ENCODE measurements at places on chromosomes 12 and 14. TPM values are rescaled to one million over a fixed set of nuclear protein-coding genes. Genes with fewer than 3 reads are reported as not detected.

The HOXC9 gene
- total RNA-seq, result not detected

The TAS2R31 gene
- 3.1 TPM for total RNA-seq

The ZC2HC1C gene
- total RNA-seq, result 3.9 TPM

The DIP2B gene
- total RNA-seq, result 23.1 TPM

The FAM161B gene
- total RNA-seq, result 7.0 TPM

The PPP1R1A gene
- 17.2 TPM for total RNA-seq

The LBHD2 gene
- 0.60 TPM for total RNA-seq

DNA sequence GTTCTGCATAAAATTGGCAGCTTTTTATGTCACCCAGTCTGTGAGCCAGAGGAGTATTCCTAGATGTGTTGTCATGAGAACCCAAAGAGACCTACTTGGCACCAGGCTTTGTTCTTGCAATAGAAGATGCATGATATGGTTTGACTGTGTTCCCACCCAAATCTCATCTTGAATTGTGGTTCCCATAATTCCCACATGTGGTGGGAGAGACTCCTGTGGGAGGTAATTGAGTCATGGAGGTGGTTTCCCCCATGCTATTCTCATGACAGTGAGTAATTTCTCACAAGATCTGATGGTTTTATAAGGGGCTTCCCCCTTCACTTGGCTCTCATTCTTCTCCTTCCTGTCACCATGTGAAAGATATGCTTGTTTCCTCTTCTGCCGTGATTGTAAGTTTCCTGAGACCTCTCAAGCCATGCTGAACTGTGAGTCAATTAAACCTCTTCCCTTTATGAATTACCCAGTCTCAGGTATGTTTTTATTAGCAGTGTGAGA is 572.0 kb upstream of the ATP2B1 start:
- no peak for DNase-seq

DNA sequence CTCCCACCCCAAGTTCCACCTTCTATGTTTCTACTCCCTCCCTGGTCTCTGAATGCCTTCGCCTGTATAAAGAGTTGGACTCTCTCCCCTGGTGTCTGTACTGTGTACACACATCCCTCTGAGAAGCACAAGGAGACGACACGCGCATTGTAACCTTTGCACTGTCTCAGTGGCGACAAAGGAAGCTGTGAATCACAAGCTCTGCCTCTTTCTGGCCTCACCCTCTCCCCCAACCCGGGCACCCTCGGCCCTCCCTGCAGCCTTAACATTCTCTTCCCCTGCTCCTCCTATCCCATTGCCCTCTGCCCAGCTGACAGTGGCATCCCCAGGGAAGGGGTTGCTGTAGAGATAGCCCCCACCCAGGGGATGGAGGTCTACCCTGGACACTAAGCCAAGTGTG is 2.5 kb upstream of the SMARCD1 start:
- DNase-seq, result peak; percentile 54

DNA sequence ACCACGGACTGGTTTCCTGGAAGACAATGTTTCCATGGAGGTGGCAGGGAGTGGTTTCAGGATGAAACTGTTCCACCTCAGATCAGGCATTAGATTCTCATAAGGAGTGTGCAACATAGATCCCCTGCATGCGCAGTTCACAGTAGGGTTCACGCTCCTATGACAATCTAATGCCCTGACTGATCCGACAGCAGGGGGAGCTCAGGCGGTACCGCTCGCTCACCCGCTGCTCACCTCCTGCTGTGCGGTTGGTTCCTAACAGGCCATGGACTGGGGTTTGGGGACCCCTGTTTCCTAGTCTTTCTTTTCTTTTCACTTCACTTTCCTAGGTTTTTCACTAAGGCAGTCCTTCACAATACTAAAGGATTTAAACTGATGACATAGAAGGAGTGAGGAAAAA is 39.6 kb downstream of the GUCY2C start:
- DNase-seq, result no peak

- DNase-seq, result no peak
Measured at GRCh38 chr12:122079033-122079531, 526 bp downstream of the MLXIP start.

DNA sequence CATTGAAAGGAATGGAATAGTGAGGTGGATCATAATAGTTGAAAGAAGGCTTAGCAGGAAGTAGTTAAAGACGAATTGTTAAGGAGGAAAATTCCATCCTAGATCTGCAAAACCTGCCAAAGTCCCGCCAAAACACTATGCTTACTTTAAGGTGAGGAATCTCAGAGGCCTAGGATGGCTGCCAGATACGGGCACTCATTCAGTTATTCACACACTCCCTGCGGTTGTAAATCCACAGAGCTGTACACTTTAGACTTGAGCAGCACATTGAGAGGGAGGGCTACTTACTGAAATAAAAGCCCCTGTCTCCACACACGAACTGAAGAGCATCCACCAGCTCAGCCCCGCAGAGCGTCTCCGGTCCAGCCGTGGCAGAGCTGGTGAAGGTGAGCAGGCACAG is 5.0 kb downstream of the IGF1 start:
- no peak for DNase-seq

GRCh38 chr12:124725597-124726237 is 137.9 kb downstream of the SCARB1 start:
- DNase-seq, result no peak

DNA sequence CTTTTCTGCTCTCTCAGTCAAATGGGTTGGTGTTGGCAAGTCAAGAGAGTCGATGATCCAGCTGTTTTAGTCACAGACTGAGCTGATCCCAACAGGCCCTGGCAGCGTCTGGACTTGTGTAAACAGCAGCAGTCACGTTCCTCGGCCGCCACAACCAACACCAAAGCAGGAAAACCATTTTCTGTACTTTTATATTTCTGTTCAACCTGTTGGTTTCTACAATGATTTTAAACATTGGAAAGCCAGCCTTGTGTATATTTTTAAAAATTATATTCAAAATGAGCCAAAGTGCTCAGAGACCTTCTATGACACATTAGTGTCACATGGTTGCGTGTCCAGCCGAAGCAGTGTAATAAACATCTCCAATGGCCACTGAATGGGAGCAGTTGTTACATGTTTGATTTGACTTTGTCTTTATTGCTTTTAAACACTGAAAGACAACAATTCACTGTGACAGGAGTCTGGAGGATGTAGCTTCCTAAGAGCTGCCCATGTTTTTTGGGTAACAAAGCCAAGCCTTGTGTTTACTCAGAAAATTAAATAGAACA is 5.9 kb upstream of the SIVA1 start:
- peak; percentile 54 for DNase-seq

- no peak for DNase-seq
Measured at GRCh38 chr14:24224618-24225071, 7.5 kb downstream of the NEDD8 start.

GRCh38 chr14:73457041-73457923 is 1.1 kb downstream of the NUMB start:
- no peak for DNase-seq

- DNase-seq, result peak; percentile 51
Measured at GRCh38 chr14:100375266-100375962, 52.3 kb downstream of the SLC25A47 start.

DNA sequence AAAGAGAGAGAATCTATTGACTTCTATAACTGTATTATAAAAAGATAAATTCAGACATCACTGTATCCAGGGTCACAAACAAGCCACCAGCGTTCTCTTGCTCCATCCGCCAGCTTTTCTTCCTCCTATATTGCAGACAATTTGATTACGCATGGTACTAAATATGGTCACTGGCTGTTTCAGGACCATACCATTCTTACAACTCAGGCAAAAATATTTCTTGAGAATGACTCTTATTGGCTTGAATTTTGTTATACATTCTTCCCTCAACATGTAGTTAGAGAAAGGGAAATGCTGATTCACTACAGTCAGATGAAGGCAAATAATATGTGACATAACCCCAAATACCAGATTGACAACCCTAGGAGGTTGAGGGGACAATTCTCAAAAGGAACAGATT is 101.3 kb downstream of the SLC6A15 start:
- DNase-seq, result no peak

- no peak for DNase-seq
Measured at GRCh38 chr12:131129839-131130238, 176.1 kb downstream of the ADGRD1 start.

GRCh38 chr12:119659289-119659897 is 8.5 kb upstream of the PRKAB1 start:
- DNase-seq, result peak; percentile 33

DNA sequence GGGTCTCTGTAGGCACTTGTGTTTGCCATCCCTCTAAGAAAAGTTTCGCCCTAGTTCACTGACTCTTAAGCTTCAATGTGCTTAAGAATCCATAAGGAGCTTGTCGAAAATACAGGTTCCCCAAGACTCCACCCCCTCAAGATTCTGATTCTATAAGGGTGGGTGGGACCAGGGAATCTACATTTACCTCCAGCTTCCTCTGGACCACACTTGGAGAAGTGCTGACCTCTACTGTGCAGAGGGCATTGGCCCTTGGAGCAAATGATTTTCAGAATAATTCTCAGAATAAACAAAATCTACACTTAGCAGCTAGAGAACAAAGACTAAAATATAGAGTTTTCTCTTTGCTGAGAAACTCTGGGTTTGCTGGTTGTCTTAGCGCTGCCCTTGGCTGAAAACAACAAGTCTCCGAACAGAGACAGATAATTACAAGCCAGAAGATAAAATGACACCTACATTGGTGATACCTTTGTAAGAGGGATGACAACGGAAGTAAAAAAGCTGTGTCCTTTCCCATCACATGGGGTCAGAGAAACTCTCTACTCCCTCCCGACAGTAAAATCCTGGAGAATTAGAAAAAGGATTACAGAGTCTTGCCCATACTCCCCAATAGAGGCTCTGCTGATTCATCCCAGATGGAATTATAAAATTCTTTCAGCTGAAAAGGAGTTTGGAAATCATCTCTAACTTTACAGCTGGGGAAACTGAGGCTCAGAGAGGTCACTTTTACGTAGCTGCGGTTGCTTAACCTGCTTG is 4.8 kb downstream of the TGFB3 start:
- DNase-seq, result no peak

GRCh38 chr12:51592034-51592705 is 1.1 kb downstream of the SCN8A start:
- no peak for DNase-seq

- no peak for DNase-seq
Measured at GRCh38 chr12:68237619-68238018, 12.0 kb upstream of the IL26 start.

- DNase-seq, result no peak
Measured at GRCh38 chr12:24111086-24111485, 161.6 kb upstream of the SOX5 start.

- DNase-seq, result no peak
Measured at GRCh38 chr12:113221997-113222729, 899 bp downstream of the TPCN1 start.

DNA sequence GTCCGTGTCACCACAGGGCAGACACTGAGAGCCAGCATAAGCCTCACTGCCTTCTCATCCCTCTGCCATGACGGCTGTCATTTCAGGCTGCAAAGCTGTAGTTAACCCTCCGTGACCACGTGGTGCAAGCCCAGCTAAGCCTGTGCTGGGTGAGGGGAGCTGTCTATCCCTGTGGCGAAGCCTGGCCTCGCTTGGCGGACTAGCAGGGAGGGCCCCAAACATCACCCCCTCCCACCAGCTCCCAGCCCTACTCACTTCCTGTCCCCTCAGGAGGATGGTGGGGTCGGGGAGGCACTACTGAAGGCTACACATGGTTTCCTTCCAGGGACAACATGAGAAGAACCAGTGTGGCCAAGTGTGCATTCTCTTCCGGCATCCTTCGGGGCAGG is 88.2 kb downstream of the CHGA start:
- DNase-seq, result no peak

- peak; percentile 6 for DNase-seq
Measured at GRCh38 chr14:76770521-76771436, 9.5 kb downstream of the VASH1 start.

Data from mucosa of gallbladder (tissue), 1 donor.